Upper lobe of left lung (tissue), 6 donors: ENCODE measurements at places on chromosomes 3 and 15.

DNA sequence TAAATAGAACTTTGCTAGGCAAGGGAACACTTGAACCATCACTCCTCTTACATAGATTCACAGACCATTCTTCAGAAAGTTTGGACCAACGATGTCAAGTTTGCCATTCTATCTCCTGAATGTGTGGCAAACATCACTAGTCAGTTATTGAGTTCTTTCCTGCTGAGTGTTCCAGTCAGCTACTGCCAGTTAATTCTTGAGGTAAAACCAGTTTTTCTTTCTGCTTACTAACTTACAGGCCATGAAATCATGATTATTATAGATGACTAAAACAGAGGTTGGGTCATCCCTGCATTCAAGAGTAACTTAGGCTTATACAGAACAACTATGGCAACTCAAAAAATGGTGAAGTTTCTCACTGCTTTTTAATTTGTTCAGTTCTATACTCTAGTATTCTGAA, 88.2 kb downstream of the AP4E1 start:
- no peak for DNase-seq

GRCh38 chr3:153626158-153626557, 464.1 kb downstream of the RAP2B start:
- no peak for DNase-seq

- no peak for DNase-seq
These were observed 2.5 kb downstream of the VILL start for GRCh38 chr3:37993067-37993455.

DNA sequence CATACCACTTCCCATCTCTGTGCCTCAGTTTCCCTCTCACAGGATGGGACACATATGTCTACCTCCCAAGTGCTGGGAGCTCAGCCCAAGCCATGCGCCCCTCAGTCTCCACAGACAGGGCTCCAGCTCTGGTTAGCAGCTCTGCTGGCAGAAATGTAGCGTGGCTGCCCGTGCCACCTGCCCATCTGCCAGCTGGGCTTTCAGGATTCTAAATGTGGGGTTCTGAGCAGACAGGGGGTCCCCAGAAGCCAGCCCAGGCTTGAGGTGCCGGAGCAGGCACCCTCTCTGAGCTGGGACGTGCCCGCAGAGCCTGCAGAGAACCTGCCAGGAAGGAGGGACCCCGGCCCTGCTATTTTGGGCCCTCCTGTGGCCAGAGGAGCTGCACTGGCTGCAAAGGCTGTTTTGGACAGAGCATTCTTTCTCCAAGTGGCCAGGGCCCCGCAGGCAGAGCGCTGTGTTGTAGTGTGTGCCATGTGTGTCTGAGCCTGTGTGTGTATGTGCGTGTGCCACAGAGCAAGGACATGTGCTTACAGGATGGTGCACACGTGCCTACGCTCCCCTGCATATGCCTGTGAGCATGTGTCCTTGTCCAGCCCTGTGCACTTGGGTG, 31.7 kb downstream of the PSTPIP1 start:
- no peak for DNase-seq

DNA sequence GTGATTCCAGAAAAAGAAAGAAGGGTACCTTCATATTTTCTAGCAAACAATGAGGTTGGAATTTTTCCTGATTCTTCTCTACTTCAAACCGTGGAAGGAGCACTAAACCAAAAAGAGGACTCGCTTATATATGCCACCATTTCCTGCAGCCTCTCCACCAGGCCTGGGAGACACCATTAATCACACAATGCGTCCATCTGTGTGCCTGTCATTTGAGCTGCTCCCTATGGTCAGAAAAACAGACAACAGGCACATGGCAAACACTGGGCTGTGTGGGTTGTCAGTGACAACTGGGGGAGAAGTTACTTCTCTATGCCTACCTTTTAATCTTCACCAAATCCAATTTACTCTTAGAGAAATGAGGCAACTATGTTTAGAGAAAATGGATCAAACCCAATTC, 71.9 kb downstream of the NR2F2 start:
- DNase-seq = no peak

DNA sequence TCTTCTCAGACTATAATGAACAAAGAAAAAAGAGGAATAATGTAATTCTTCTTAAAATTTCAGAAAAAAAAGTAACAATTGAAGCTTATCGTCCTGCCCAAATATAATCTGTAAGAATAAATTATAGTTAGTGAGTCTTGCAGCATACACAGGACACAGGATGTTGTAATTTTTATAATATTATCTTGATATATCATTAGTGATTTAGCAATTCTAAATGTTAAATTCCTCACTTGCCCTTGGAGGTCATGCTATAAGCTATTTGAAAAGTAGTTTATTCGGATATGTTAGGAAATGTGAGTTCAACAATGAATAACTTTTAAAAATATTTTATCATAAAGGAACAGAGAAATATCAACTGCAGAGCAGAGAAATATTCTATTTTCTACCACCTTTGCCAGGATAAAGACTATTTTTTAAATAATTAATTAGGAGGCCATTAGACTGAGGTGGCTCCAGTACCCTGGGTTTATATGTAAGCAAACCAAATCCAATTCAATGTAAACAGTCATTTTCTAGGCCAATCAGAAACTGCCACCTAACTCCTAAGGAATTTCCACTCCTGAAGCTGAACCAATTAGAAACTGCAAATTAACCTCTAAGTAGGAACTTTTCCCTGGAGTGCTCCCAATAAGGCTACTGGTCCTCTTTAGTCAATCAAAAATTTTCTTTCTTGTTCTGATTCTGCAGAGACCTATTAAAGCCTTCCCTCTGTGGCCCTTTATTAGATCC, 1109.3 kb downstream of the ROBO2 start:
- DNase-seq = no peak

DNA sequence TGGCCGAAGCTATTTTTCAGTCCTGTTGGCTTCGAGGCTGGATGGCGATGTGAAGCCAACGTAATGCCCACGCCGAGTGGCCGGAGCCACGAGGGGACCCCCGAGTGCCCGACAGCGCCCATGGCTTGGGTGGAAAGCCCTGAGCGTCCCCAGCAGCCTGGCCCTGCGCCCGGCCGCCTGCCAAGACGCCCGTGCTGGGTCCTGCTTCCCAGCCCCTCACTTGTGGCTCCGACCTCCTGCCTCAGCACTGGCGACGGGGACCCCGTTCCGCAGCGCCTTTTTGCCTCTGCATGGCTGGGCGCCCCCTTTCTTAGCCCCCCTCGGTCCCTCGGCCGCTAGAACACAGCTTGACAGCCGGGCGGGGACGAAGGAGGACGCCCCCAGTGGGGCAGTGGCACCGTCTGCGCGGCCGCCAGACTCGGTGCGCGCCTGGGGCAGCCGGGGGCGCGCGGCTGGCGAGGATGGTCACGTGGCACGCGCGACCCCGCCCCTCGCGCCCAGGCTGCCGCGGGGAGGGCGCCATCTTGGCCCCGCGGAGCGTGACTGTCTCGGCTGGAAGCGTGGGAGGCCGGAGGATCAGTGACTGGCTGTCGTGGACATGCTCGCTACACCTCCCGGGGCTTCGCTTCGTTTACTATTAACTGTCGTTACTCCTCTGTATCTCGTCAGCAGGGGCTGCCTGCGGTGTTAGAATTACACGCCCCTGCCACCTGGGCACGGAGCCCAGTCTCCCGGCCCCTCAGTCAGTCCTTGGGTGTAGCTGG, 626 bp upstream of the GPR176 start:
- DNase-seq = peak; percentile 96

- no peak for DNase-seq
These were observed 6.4 kb upstream of the CPOX start for GRCh38 chr3:98599647-98600411.

- no peak for DNase-seq
These were observed 519.3 kb upstream of the CADM2 start for GRCh38 chr3:84439476-84439875.

DNA sequence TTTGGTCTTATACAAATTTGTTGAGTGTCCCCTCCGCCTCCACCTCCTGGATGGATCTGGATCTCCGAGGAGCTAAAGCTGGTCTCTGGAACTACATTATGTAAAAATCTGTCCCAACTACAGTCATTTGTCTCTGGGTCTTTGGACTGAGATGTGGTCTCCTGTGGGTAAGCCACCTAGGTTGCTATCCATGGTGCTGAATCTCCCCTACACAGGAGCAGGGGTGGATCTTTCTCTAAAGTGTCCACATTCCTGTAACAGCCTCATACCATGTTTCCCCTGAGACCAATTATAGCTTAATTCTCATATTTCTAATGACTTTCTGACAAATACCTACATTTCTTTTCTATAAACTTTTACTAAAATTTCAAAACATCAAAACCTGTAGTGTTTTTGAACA, 625.8 kb downstream of the TAFA4 start:
- no peak for DNase-seq

- DNase-seq = no peak
These were observed 168.1 kb upstream of the MBNL1 start for GRCh38 chr3:152100491-152101132.

DNA sequence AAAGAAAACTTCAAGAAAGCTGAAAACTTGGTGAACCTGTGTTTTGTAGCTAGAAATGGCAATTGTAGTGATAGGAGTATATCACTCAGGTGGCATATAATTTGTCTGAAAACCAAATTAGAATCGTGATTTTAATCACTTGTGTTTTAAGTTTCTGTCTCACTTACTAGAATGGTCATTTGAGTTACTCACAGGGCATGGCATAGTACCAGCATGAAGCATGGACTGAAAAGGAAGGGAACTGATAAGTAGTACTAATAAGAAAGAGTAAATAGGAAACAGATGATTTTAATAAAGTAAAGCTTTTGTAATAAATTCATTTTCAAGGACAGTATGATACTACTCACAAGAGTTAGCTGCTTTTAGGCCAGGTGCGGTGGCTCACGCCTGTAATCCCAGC, 22.1 kb downstream of the OSBPL11 start:
- DNase-seq = no peak

- no peak for DNase-seq
These were observed 38.4 kb downstream of the MEIS2 start for GRCh38 chr15:37061996-37062395.

GRCh38 chr15:67678993-67679392, 136.5 kb downstream of the MAP2K5 start:
- DNase-seq = no peak

DNA sequence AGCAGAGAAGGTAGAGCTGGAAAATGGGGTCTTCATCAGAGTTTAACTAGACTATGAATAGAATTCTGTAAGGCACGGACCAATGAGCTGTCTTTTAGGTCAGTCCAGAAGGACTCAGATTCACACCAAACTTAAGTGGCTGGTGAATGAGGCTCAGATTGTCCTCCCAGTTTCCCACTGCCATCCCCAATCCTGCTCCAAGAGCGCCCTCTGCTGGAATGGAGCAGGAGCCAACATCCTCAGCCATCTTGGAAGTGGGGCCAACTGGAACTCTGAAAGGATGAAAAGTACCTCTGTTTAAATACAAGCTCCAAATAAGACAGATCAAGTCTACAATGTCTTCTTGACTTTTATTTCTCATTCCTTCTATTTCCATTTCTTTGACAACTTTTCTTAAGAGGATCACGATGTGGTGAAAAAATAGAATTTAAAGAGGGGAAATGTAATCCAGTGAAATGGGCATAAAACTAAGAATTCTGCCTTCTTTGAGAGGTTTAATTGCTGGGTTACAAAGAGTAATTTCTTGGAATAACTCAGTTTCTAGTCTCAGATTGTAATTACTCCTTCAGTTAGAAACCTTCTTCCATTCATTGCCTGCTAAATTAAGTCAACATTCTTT, 217.1 kb upstream of the TPRG1 start:
- peak; percentile 86 for DNase-seq

DNA sequence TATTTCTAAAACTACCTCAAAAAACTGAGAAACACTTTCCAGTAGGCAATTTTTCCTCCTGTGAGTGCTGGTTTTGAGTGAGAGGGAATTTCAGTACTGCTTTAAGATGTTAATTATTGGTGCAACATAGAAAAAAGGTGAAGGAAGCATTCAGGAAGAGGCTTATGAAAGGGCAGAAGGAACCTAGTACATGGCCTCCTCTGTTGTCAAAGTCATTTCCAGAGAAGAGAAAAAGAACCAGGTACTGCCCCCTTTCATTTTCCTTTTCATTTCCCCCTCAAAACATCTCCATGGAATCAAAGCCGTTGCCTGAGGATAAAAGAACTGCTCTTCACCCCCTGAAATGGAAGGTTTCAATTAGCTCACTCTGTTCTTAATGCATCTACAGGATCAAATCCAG, 19.8 kb downstream of the RARRES1 start:
- no peak for DNase-seq

DNA sequence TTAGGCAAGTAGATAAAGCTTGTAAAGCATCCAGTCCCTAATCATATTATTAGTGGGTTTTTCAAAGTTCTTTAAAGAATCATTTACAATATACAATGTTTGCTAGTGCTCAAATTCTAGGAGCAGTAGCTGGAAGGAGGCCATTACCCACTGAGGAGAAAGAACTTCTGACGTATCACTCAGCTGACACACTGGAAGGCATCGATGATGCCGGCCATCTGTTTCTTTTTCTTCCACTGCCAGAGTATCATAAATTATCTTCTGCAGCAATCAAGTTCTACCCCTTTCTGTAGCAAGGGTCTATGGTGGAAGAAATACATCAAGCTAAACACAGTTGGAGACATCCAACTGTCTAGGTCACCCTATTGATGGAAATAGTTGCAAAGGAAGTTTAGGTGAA, 243.2 kb upstream of the LRRN1 start:
- no peak for DNase-seq
